Activated naive CD4-positive, alpha-beta T cell treated with anti-CD3 and anti-CD28 coated beads for 36 hours (primary cell): ENCODE measurements at places on chromosomes 6 and 20.

DNA sequence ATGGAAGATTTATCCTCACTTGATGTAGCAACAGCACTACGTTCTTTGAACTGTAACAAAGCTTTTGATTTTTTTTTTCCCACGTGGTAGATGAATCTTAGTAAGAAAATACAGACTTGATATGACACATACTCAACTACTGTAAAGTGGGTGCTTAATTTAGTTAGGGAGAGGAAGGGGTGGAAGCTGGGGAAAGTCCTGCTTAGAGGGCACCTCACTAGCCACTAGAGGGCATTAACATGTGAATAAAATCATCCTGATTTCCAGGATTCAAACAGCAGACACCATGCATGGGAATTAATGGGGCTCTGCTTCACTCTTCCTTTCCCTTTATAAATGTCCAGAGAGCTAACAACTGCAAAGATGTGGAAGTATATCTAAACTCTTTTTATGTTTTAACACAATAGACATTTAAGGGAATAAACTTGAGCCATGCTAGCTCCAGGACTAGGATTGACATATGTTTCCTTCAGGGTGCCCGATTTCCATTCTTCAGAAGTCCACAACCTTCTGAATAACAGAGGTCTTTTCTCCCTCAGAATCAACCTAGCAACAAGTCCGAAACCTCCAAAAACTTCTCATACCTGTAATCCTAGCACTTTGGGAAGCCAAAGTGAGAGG is 250.1 kb downstream of the ATXN1 start:
- peaks cover 44% of the 10 kb centered on the region for H3K4me1 ChIP-seq
- no peaks in the 10 kb centered on the region for H3K36me3 ChIP-seq
- H3K27ac ChIP-seq: no peak overlapping the region
- DNase-seq: peak; percentile 63
- H3K4me3 ChIP-seq: no peak overlapping the region
- no peaks in the 10 kb centered on the region for H3K27me3 ChIP-seq

GRCh38 chr6:157253017-157253416 is 70.3 kb downstream of the TMEM242 start:
- no peak overlapping the region for H3K27ac ChIP-seq
- no peaks in the 10 kb centered on the region for H3K4me1 ChIP-seq
- H3K27me3 ChIP-seq: no peaks in the 10 kb centered on the region
- H3K4me3 ChIP-seq: no peak overlapping the region
- DNase-seq: no peak

- peak overlapping the region; percentile 90 for H3K4me3 ChIP-seq
- peaks cover 34% of the 10 kb centered on the region for H3K36me3 ChIP-seq
- H3K4me1 ChIP-seq: peaks cover 35% of the 10 kb centered on the region
- peak; percentile 60 for DNase-seq
- H3K27ac ChIP-seq: peak overlapping the region; percentile 86
Measured at GRCh38 chr6:73451223-73452106, 632 bp downstream of the CGAS start.

DNA sequence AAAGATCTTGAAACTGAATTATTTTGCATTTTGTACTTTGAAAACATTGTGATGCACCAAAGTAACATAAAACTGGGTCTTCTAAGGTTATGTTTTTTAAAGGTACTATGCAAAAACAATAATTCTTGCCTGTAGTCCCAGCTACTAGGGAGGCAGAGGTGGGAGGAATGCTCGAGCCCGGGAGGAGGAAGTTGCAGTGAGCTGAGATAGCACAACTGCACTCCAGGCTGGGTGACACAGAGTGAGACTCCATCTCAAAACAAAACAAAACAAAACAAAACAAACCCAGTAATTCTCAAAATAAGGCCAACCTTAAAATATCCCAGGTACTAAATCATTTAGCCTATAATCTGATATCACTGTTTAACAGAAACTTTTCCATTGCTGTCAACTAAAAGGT is 269.6 kb downstream of the KHDC1L start:
- no peaks in the 10 kb centered on the region for H3K27me3 ChIP-seq
- peaks cover 2% of the 10 kb centered on the region for H3K36me3 ChIP-seq
- H3K27ac ChIP-seq: no peak overlapping the region
- peaks cover 24% of the 10 kb centered on the region for H3K4me1 ChIP-seq
- DNase-seq: no peak

DNA sequence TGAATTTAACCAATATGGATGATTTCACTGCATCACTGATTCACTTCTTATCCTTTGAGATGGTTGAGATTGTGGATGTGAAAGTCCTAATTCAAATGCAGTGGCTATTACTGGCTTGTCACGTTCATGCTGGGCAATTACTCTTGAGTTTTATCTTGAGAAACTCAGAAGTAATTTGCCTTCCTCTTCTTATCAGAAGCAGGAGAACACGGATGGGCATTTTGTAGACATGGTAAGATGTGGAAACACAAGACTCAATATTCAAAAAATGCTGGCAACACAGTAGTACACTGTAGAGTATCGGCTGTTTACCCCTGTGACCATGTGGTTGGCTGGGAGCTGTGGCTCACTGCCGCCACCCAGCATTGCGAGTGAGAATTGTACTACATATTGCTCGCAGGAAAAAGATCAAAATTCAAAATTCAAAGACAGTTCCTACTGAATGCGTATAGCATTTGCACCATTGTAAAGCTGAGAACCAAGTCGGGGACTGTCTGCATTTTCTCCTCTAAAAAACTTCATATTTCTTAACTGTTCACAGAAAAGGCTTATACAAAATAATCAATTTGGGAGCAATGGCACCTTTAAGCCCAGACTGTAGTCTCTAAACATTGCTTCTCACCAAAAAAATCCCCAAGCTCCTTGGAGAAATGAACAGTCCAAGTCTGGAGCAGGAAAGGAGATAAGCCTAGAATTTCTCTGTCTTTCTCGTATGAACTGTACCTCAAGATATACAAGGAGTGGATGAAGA is 61.9 kb upstream of the ELOVL5 start:
- H3K27ac ChIP-seq: no peak overlapping the region
- no peaks in the 10 kb centered on the region for H3K4me1 ChIP-seq
- H3K27me3 ChIP-seq: no peaks in the 10 kb centered on the region
- H3K4me3 ChIP-seq: no peak overlapping the region
- no peaks in the 10 kb centered on the region for H3K36me3 ChIP-seq
